ENCODE measurements at places on chromosomes 2 and 18. TPM values are rescaled to one million over a fixed set of nuclear protein-coding genes. Genes with fewer than 3 reads are reported as not detected.

DNA sequence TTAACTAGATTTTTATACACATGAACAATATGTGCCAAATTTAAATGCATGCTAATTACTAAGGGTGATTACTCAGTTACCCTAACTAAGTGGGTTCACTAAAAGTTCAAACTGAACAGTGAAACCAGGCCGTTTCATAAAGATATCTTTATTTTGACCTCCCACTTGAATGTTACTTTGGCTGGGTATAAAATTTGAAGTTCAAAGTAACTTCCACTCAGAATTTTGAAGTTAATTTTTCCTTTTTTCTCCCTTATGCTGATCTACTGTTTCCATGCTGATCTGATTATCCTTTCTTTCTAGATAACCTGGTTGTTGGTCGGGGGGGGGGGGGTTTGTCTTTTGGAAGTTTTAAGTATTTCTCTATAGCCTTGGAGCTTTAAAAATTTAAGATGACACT is 25.5 kb upstream of the MAP4K4 start:
- no peak for DNase-seq

DNA sequence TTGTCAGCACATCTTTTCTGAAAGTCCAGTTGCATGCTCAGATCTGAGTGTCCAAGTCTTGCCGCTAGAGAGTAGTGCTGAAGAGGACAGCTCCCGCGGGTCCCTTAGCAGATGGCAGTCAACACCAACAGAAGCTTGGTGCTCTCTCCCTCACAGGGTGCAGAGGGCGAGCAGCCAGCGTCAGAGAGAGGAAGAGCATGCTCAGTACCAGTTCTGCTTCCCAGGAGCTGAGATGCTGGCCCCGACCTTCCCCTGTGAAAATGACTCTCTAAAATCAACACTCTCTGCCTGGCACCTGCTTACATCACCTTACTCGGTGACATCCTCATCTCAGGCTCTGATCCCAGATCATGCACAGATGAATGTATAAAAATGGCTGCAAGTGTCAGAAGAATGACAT is 86.0 kb upstream of the TWIST2 start:
- DNase-seq = no peak

DNA sequence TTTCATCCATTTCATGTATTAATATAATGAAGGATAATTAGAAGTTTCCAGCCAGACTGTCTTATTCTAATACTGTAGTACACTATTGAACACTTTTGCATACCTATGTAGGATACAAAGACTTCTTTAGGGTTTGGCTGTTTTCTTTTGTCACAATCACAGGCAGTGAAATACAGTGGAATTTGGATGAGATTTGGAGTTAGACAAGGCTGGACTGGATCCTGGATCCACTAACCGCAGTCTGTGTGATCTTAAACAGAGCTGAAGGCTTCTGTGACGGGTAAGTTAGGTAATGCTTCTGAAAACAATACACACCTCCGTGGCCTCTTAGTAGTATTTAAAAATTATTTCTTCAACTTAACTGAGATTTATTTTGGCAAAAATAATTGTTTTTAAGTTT is 1128.6 kb upstream of the CDH2 start:
- DNase-seq = no peak

DNA sequence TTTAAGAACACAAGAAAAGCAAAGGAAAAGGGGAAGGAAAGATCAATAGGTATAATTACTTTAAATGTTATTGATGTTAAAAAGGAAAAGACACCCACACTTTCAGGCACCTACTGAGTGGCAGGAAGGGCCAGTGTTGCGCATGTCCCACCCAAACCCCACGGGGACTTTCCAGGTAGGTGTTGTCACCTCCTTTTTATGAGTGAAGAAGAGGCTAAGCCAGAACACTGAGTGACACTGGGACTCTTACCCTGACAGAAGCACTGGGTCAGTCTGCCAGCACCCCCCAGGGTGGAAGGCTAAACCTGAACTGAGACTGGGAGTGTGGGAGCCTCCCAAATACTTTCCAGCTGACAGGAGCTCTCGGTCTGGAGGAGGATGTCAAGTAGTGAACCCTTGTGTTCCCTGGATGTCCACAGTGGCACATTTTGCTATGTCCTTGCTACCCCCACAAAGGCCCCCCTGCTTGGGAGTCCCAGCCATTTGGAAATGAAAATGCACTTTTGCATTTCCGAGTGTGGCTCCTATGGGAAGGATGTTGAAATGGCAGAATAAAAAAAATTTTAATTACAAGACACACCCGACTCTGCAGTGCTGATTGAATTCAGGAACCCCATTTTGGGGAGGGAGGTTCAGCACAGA is 90.9 kb upstream of the SMAD2 start:
- DNase-seq = peak; percentile 5

DNA sequence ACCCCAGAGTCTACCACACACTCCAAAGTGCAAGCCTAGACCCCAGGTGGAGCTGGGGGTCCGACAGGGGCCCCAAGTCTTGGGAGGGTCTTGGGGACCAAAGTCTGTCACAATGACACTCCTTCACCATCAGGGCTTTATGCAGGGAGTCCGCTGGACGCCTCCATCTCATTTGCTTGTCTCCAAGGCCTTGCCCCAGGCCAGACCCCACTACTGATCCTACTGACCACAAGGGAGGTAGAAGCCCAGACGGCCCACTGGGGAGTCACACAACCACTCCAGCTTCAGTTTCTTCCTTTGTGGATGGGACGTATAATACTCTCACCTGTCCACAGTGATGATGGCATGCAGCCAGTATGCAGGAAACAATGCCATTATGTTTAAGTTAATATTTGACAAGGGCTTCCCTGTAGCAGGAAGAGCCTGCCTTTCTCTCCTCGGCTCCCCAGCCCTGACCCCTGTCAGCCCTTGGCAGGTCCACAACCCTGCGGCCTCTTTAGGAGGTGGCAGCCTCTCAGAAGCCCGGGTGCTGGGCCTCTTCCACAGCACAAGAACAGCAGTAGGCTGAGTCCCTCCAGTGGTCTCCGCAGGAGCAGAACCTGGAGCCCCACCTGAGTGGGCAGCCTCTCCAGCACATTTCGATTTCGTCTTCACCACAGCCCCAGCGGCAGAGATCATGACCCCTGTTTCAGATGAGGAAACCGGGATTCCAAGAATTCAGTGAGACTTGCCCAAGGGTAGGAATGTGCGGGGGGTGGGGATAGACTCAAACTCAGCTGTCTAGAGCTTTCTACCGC is 6.5 kb downstream of the BIN1 start:
- DNase-seq = peak; percentile 52

- no peak for DNase-seq
Measured at GRCh38 chr2:206982360-206982955, 43.1 kb downstream of the CPO start.

- DNase-seq = no peak
Measured at GRCh38 chr2:191636586-191636985, 41.4 kb upstream of the NABP1 start.

DNA sequence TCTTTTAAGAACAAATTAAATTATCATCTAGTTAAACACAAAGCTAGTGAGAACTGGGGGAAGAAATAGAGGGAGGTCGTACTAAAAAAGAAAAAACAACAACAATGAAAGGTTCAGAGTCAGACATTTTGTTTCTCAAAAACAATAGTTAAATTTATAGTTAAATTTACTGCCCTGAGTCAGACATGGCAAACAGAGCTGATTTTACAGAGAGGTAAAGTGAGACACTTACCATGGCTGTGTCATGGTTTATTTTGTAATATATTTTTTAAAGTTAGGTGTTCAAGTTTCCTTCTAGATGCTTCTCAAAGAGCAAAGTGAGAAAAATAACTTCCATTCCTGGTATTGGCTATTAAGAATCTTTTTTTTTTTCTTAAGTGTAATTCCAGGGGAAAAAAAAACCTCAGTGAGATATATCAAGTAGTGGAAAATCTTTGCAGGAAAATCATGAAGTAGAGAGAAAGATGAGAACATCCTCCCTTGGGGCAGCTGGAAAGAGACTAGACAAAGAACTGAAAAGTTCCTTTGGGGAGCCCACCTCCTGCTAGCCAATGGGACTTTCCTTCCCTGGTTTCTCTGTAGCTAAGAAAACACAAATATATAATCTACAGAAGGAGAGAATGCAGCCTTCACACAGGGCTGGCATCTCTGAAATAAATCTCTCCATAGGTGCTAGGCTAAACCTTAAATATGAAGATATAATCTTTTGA is 12.3 kb downstream of the KLF7 start:
- no peak for DNase-seq

DNA sequence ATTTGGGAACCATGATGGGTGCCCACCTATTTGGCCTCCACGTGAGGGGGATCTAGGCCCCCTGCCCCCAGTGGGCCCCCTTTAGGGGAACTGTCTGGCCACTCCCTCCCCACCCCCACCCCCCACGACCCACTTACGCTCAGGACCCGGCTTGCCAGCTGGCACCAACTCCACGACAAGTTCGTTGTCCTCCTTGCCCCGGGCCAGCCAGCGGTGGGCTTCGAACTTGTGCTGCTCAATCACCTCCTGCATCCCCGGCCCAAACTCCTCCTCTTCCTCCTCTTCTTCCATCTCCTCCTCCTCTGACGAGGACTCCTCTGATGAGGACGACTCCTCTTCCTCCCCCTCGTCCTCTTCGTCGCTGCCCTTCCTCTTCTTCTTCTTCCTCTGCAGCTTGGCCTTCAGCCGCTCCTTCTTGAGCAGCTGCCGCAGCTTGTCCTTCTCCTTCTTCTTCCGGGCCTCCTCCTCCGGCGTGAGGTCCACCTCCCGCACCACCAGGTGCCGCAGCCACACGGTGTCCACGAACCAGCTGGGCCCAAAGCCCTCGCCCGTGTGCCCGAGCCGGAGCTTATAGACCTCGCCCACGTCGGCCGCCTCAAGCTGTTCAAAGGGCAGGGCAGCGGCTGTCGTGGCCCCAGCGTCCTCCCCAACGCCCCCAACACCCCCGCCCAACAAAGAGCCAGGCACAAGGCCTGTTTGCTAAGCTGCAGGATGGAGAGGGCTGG is 96.9 kb downstream of the LOXHD1 start:
- no peak for DNase-seq

DNA sequence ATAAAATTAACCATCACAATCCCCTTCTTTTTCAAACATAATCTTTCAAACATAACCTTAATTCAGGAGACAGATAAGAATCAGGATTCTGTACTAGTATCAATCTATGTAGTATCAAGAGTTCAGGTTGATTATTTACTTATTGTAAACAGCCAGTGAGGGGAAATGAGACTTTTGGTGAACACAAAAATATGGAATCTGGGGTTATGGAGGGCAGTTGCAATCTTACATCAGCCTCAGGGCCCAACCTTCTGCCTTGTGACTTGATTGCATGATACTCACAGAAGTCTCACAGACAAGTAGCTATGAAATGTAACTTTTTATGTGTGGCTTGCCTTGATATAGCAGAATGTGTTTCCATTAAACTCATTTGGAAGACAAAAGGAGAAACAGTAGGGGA is 262.7 kb upstream of the THSD7B start:
- DNase-seq = no peak

DNA sequence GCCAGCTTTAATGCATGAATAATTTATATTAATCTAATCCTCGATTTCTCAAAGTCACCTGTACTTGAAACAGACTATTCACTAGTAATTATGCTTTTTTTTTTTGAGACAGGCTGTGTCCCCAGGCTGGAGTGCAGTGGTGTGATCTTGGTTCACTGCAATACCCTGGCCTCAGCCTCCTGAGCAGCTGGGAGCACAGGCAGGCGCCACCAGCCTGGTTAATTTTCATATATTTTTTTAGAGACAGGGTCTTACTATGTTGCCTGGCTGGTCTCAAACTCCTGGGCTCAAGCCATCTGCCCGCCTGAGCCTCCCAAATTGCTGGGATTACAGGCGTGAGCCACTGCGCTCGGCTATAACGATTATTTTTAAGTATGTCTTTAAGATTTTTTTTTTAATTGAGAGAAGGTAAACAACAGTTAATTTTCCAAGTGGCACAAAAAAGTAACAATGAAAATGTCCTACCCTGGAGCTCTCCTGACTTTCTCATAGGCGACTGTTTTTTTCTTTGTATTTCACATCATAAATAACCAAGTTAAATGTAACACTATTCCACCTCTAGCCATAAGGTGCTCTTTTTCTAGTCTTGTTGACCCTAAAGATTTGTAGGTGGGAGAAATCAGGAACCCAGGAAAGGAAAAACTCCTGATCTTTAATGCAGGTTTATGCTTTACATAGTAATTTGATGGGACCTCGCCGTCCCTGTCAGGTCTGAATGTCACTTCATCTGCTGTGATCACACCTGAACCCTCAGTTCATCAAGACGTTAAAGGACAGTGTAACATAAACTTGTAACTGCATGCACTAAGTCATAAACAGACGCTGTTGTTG is 1.3 kb upstream of the ANKRD12 start:
- no peak for DNase-seq

- no peak for DNase-seq
Measured at GRCh38 chr2:37629529-37629928, 41.9 kb downstream of the CDC42EP3 start.

- no peak for DNase-seq
Measured at GRCh38 chr2:233967164-233967563, 50.0 kb downstream of the TRPM8 start.

- DNase-seq = no peak
Measured at GRCh38 chr18:26483633-26484032, 64.7 kb downstream of the KCTD1 start.

DNA sequence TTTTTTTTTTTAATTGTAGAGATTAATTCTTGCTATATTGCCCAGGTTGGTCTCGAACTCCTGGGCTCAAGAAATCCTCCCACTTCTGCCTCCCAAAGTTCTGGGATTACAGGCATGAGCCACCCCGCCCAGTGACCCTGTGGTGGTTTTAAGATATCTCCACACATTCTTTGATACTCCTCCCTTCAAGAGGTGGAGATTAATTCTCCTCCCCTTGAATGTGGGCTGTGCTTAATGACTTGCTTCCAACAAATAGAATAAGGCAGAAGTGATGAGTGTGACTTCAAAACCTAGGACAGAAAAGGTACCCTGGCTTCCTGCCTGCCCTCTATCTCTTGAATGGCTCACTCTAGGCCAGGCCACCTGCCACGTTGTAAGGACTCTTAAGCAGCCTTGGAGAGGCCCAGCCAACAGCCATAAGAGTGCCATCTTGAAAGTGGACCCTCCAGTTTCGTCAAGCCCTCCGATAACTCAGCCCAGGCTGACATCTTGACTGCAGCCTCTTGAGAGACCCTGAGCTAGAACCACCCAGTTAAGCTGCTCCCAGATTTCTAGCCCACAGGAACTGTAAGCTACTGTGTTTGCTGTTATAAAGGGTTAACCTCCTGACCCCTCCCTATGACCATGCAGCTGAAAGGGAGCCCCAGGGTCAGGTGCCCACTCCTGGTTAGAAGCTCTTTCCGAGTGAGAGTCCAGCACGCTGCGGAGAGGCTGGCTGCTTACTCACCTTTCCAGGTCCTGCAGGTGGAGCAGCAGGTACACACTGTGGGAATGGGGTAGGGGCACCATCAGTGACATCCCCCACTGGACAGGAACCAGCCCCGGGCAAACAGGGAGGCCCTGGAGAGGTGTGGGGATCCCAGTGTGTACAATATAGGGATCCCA is 27.6 kb downstream of the MRPL35 start:
- no peak for DNase-seq

Gene NT5DC4
- total RNA-seq = not detected

Gene ALPG
- not detected for total RNA-seq

Gene HOXD11
- 39.3 TPM for total RNA-seq

Gene GPR155
- 24.1 TPM for total RNA-seq

Gene CROCC2
- total RNA-seq = not detected

Gene TOGARAM2
- 0.28 TPM for total RNA-seq

Gene DNAH6
- 0.54 TPM for total RNA-seq

Gene THSD7B
- total RNA-seq = 0.83 TPM

Gene VWA3B
- not detected for total RNA-seq

Gene FTCDNL1
- total RNA-seq = 5.0 TPM

Gene SH2D6
- total RNA-seq = not detected

Gene MTX2
- total RNA-seq = 41.4 TPM

Gene FOXD4L1
- not detected for total RNA-seq
